ENCODE measurements at places on chromosomes 2 and 18.

DNA sequence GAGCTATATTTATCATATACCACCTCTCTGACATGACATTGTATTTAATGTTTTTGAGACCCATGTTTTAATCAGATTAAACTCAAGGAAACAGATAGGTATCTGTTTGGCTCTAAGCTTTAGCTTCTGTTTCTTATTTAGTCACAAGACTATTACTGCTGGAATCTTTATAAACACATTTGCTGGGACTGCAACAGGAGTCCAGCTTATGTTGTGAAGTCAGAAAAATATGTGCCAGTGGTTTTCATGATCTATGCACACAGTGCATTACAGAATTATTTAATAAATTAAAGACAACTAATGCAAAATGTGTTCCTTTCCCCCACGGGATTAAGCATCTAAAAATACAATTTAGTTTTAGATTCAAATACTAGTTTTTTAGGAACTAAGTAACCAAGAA lies 338.9 kb downstream of the ZEB2 start:
- no peak for DNase-seq

DNA sequence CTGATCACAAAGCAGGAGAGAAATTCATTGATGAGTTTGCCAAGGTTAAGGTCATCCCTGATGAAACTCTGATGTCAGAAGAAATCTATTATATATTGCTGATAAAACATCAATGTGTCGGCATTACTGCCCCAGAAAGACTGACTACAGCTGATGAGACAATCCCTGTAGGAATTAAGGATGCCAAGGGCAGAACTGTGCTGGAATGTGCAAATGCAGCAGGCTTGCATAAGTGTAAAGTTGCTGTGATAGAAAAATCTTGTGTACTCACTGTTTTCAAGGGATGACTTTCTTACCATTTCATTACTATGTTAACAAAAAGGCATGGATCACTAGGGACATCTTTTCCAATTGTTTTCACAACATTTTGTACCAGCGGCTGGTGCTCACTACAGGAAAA lies 19.7 kb upstream of the MARCO start:
- DNase-seq: no peak

GRCh38 chr2:75287624-75288316 lies 88.5 kb upstream of the TACR1 start:
- no peak for DNase-seq

DNA sequence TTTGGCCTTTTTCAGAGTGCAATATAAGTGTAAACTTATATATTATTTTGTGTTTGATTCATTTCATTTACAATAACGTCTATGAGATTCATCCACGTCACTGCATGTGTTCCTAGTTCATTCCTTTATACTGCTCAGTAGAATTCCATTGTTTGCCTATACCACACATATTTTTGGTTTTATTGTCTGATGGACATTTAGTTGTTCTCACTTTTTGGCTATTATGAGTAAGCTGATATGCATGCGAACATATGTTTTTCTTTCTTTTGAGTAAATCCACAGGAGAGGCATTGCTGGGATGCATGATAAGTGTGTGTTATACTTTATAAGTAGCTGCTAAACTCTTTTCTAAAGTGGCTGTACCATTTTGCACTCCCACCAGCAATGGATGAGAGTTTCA lies 314.8 kb upstream of the HS6ST1 start:
- DNase-seq: no peak

DNA sequence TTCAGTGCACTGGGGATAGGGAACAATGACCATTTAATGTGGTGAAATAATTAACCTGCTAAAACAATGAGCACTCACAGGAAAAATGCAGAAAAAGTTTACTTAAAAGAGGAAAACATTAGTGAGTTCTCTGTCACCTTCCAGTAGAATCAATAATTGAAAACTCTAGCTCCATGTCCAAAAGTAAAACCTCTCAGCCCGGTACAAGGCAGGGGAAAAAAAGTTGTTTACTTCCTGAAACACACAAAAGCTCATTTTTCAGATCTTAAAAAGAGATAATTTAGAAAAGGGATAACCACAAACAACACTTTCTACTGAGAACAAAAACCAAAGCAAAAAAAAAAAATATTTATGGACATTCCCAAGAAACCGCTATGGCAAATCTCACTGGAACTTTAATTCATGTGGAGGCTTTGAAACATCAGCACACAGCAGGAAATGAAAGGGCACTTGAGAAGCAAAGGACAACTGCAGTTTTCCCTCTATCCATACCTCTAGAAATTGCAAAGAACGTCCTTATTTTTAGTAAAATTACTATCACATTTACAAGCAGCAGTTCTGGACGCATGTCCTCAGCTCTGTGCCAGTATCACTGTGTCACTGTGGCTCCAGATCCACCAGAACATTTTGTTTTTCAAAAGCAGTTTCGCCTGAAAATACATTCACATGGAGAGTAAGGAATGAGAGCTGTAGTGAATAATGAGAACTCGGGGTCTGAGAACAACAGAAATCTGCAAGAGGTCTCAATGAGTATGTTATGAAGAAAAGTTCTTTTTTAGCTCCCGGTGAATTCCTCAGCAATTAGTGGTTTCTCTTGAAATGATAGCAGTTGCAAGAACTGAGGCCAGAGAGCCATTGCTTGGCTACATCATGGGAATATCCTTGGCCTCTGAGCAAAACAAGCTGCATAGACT lies 44.7 kb upstream of the DNAH7 start:
- DNase-seq: no peak

GRCh38 chr2:233553366-233553765 lies 13.2 kb downstream of the USP40 start:
- no peak for DNase-seq

All from NCI-H2107 (cell line).